Kidney epithelial cell (primary cell): ENCODE measurements at places on chromosomes 13 and 19. TPM values are rescaled to one million over a fixed set of nuclear protein-coding genes. Genes with fewer than 3 reads are reported as not detected.

Gene LILRA1
- total RNA-seq = not detected in 2 replicates

Gene IGFL4
- total RNA-seq = not detected in 2 replicates

Gene TBC1D4
- 7.9 and 8.6 TPM in 2 replicates for total RNA-seq

Gene SLC25A15
- total RNA-seq = 27.5 and 33.4 TPM in 2 replicates

Gene MAST1
- total RNA-seq = 0.88 and 2.4 TPM in 2 replicates

Gene KLK4
- total RNA-seq = not detected in 2 replicates

Gene TIMM50
- total RNA-seq = 89.0 and 94.3 TPM in 2 replicates

Gene KRI1
- 18.4 and 19.8 TPM in 2 replicates for total RNA-seq

Gene EDDM13
- total RNA-seq = not detected in 2 replicates

Gene CCDC70
- not detected in 2 replicates for total RNA-seq

Gene NACC1
- 66.1 and 87.8 TPM in 2 replicates for total RNA-seq

Gene TICAM1
- total RNA-seq = 16.0 and 19.2 TPM in 2 replicates

Gene KISS1R
- total RNA-seq = 0.75 TPM in 1 of 2 replicates, not detected in the other

Gene DLL3
- total RNA-seq = 2.4 and 4.7 TPM in 2 replicates

Gene SULT2A1
- total RNA-seq = not detected in 2 replicates

Gene B9D2
- 4.5 and 5.7 TPM in 2 replicates for total RNA-seq

Gene KRTDAP
- total RNA-seq = not detected in 2 replicates

Gene DGKH
- total RNA-seq = 17.2 and 17.9 TPM in 2 replicates

Gene SIGLEC7
- total RNA-seq = not detected in 2 replicates

Gene MED25
- total RNA-seq = 31.6 and 34.5 TPM in 2 replicates

Gene IZUMO1
- 0.25 TPM in 1 of 2 replicates, not detected in the other for total RNA-seq

Gene URAD
- not detected in 2 replicates for total RNA-seq

Gene SERTM1
- total RNA-seq = not detected in 2 replicates

Gene SHISA7
- total RNA-seq = not detected in 2 replicates

Gene KL
- total RNA-seq = 2.0 and 2.4 TPM in 2 replicates

Gene S1PR4
- not detected in 2 replicates for total RNA-seq

Gene PHF11
- 24.9 and 27.8 TPM in 2 replicates for total RNA-seq

Gene FFAR3
- total RNA-seq = not detected in 2 replicates

Gene MYBPC2
- 0.21 TPM in 1 of 2 replicates, not detected in the other for total RNA-seq

Gene MAB21L1
- total RNA-seq = not detected in 2 replicates

Gene ITPKC
- total RNA-seq = 25.8 and 40.2 TPM in 2 replicates

Gene UPK1A
- total RNA-seq = not detected in 2 replicates

Gene SNAPC2
- 32.0 and 33.3 TPM in 2 replicates for total RNA-seq

Gene ANGPTL8
- not detected in 2 replicates for total RNA-seq

Gene TNFSF9
- total RNA-seq = 8.9 and 12.3 TPM in 2 replicates

Gene FKBP8
- total RNA-seq = 253 and 291 TPM in 2 replicates

Gene KLK11
- total RNA-seq = not detected in 2 replicates

Gene FBXO17
- 17.9 and 20.1 TPM in 2 replicates for total RNA-seq

Gene AP1M2
- 73.7 and 86.8 TPM in 2 replicates for total RNA-seq

Gene PLIN3
- total RNA-seq = 59.5 and 111 TPM in 2 replicates

Gene SLC7A9
- total RNA-seq = 3.0 TPM in 1 of 2 replicates, not detected in the other

Gene FARP1
- total RNA-seq = 135 and 147 TPM in 2 replicates

Gene ACER1
- not detected in 2 replicates for total RNA-seq

Gene CACNG8
- total RNA-seq = under 0.01 TPM in 1 of 2 replicates, not detected in the other

Gene METTL21C
- total RNA-seq = not detected in 2 replicates

Gene ZNF135
- 4.6 and 5.1 TPM in 2 replicates for total RNA-seq

Gene GPR42
- not detected in 2 replicates for total RNA-seq
